ENCODE measurements at places on chromosomes 11 and 22.

- peak; percentile 8 for DNase-seq
Observed at GRCh38 chr11:45924036-45924915, 1.8 kb downstream of the LARGE2 start.

DNA sequence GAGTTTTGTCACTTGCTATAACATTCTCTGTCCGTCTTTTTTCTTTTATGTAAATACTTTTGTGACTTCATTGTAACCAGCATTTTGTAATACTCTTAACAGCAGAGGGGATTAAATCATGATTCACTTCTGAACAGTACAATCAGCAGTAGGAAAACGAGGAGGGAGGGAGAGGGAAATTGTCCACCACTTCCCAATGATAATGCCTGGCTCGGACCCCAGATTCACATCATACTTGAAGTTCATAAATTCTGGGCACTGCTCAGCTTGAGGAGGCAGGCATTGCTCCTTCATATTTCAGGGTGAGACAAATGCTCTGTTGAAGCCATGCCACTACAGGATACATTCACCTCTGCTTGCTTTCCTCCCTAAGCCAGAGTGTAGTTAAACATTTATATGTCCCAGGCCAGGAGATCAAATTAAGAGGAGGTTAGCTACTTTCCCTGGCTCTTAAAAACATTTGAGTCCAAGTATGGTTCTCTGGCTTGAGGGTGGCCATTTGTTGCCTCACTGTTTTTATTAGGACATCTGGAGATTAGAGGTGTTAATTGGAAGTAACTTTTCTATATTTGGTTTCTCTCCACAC lies 129.0 kb upstream of the LDLRAD3 start:
- no peak for DNase-seq

DNA sequence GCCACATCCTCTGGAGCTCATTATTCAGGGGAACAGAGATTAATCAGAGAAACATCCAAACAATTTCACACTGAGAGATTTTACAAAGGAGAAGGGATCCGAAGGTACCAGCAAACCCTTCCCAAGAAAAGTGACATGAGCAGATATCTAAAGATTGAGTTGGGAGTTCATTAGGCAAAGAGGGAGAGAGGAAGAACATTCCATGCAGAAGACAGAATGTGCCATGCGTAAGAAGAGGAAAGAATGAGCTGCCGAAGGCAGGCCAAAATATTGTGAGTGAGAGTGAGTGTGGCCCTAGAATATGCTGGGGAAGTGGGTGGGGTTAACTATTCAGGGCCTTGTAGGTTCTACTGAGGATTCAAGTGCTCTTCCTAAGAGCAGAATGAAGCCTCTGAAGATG lies 50.0 kb upstream of the LYVE1 start:
- DNase-seq: no peak

GRCh38 chr11:105579111-105579510 lies 30.8 kb upstream of the GRIA4 start:
- DNase-seq: no peak

DNA sequence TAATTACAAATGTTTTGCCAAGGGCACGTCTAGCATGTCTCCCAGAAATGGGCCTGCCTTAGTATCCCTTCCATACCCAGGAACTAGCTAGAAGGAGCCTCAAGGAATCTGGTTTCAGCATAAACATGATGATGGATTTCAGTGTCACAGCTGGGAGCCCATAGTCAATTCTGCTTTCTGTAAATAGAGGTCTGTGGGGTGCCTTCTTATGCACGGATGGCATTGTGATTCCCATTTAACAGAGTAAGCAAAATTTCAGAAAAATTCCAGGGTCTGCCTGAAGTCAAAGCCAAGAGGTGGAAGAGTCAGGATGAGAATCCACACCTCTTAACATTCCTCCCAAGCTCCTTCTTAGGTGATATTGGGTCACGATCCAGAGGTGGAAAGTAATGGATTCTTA lies 12.1 kb downstream of the DUSP18 start:
- no peak for DNase-seq

DNA sequence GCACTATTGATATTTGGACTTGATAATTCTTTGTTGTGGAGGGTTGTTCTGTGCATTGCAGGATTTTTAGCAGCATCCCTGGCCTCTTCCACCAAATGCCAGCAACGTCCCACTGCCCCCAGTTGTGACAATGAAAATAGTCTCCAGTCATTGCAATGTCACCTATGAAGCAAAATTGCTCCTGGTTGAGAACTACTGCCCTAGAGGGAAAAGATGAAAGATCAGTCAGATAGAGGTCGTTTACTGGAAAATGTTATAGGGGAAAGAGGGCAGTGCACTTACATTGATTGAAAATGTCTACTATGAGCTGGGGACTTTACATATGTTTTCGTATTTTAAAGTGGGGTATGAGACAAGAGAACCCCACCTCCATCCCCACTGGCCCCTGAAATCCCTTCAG lies 77.1 kb upstream of the FAM181B start:
- no peak for DNase-seq

- DNase-seq: no peak
Observed at GRCh38 chr11:119626197-119626841, 102.7 kb downstream of the NECTIN1 start.

DNA sequence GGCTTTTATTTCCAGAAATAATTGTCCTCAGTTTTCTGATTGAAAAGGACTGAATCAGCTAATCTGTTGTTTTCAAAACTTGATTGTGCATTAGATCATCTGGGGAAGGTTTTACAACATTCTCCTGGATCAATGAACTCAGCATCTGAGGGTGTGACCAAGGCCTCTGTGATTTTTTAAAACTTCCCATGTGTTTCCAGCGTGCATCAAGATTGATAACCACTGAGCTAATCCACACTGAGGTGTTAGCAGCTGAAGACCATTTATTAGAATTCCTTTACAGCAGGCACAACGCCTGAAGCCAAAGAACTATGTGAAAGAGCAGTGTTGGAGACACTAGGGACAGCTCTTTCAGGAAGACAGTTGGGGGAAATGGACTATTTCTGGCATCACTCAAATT lies 10.2 kb downstream of the VSTM5 start:
- DNase-seq: no peak

DNA sequence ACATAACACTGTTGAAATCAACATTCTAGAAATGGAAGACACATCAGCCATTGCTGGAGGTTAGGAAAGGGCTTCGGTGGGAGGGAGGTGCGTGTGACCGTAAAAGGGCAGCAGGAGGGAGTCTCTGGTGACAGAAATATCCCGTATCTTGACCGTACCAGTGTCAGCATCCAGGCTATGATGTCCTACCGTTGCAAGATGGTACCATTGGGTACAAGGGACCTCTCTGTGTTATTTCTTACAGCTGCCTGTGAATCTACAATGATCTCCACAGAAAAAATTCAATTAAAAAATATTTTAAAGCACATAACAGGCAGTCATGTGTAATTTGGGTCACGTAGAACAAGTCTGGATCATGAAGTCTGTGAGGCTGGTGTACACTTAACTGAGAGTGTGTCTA lies 27.4 kb upstream of the SEPTIN5 start:
- no peak for DNase-seq

- no peak for DNase-seq
Observed at GRCh38 chr11:59542142-59542810, 30.9 kb downstream of the OR4D9 start.

- no peak for DNase-seq
Observed at GRCh38 chr11:69301455-69302401, 7.8 kb downstream of the MYEOV start.

GRCh38 chr11:118984825-118985224 lies 13.1 kb upstream of the CENATAC start:
- no peak for DNase-seq

GRCh38 chr22:34502821-34503220 lies 563.1 kb upstream of the ISX start:
- no peak for DNase-seq

DNA sequence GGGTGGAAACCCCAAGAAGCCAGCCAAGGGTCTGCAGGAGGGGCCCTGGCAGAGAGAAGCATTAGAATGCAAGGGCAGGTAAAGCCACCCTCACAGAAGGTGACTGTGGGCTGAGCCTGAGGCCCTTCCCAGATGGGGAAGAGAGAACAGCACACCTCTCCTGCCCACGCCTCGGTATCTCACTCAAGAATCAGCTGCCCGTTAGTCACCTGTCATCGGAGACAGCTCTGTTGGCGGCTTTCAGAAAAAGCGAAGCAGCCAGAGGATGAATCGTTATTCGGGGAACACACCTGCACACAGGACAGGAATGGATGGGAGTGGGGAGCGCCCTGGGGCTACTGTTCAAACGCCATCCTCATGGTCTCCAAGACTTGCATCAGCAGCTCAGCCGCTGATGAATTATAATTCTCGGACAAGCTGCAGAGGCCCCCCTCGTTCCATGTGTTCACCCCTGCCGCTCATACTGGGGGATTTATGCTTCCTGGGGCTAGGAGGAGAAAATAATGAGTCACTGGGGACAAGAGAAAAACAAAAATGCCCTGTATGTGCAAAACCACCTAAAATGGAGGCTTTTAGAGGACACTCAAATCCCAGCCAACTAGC lies 21.6 kb upstream of the TMA7B start:
- no peak for DNase-seq

- DNase-seq: peak; percentile 78
Observed at GRCh38 chr11:44775366-44775984, 48.7 kb downstream of the TSPAN18 start.

DNA sequence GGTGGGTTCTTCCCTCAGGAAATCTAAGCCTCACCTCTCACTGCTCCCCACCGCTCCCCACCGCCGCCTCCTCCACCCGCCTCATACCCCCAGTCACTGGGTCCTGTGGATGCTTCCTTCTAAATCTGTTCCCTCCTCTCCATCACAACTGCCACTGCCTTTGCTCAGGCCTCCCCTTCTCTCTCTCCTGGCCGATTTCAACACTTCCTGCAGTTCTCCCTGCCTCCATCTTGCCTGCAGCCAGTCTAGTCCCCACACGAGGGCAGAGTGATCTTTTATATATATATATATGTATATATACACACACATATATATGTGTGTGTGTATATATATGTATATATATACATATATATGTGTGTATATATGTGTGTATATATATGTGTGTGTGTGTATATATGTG lies 27.8 kb downstream of the CREB3L1 start:
- no peak for DNase-seq

- DNase-seq: no peak
Observed at GRCh38 chr11:79366218-79366617, 74.6 kb downstream of the TENM4 start.

GRCh38 chr11:17610085-17610894 lies 63.2 kb downstream of the OTOG start:
- DNase-seq: no peak

- no peak for DNase-seq
Observed at GRCh38 chr11:64969209-64969608, 2.7 kb downstream of the MAJIN start.

GRCh38 chr11:128469220-128469619 lies 118.1 kb downstream of the ETS1 start:
- DNase-seq: no peak

DNA sequence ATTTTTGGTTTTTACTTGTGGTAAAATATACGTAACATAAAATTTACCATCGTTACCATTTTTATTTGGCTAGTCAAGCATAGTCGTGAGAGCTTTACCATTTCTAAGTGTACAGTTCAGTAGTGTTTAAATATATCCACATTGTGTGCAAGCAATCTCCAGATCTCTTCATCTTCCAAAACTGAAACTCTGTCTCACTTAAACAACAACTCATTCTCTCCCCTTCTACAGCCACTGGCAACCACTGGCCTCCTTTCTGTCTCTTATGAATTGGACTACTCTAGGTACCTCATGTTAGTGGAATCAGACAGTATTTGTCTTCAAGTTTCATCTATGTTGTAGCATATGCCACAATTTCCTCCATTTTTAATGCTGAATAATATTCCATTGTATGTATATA lies 37.4 kb downstream of the SMC1B start:
- no peak for DNase-seq

DNA sequence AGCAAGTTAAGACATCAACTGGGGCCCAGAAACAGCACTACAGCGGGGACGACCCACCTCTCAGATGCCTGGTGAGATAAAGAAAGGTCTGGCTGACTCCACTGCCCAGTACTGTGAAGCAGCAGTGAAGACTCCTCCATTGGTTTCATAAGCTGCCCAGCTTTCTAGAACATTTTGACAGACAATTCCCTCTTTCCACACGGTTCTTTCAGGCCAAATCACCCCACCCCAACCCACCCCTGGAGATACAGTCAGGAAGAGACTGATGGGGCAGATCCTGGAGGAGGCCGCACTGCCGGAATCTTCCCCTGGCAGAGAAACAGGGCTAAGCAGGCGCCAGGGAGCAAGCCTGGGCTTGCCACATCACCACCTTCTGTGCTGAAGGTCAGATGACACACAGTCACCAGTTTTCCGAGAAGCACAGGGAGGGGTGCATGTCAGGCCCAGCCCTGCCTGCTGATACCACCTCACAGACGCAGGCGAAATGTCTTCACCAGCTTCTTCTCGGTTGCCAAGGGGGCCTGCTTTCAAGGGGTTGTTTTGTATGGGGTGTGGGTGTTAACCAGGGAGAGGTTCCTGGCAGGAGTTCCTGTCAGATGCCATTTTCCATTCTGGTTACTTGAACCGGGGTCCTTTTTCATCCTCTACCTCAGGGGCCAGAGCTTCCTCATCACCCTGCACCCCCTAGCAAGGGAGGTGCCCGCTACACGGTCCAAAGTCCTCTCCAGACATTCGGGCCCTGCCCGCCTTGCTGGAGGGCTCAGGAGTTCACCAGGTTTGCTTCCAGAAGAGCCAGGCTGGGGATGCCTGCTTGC lies 1.4 kb upstream of the NEAT1 start:
- DNase-seq: no peak

DNA sequence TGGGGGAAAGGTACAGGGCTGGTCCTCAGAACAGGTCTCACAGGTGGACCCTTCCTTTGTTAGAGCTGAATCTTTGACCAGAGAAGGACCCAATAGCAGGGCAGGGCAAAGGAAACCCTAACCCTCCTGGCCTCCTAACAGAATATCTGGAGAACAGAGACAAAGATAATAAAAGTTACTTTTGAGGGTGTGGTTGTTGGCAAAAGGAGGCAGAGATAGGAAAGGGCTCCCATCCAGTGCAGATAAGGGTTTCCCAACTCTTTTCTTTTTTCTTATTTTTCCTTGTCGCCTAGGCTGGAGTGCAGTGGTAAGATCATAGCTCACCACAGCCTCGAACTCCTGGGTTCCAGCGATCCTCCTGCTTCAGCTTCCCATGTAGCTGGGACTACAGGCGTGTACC lies 11.9 kb downstream of the PCSK7 start:
- DNase-seq: no peak

- peak; percentile 84 for DNase-seq
Observed at GRCh38 chr22:40024201-40025061, 29.7 kb downstream of the FAM83F start.

DNA sequence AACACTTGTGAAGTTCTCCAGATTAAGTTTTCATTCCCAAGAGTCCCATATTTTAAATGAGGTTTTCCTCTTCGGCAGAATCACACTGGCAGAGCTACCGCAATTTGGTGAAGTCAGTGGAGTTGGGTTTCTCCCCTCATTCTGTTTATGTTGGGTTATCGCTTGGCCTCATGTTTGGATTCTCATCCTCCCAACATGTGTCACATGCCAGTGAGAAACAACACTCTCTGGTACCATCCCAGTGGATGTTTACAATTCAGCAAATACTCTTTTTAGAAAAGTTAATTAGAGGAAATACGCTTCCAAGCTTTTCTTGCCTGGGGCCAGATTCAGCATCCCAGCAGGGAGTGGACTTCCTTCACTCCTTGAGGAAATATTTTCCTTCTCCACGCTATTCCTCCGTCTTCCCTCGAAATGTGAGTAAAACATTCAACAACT lies 2.1 kb downstream of the PAMR1 start:
- no peak for DNase-seq

- peak; percentile 86 for DNase-seq
Observed at GRCh38 chr22:36470162-36470993, 11.1 kb downstream of the TXN2 start.

GRCh38 chr11:44960200-44960845 lies 9.6 kb upstream of the TP53I11 start:
- DNase-seq: no peak

Measured in WTC11 (cell line).